Stimulated activated CD8-positive, alpha-beta memory T cell treated with anti-CD3 and anti-CD28 coated beads, Interleukin-7, amount 100 ng/mL, for 4 hours (primary cell): ENCODE measurements at places on chromosomes 2 and 18.

GRCh38 chr2:112812318-112813267, 24.0 kb downstream of the IL1B start:
- no peak for DNase-seq

DNA sequence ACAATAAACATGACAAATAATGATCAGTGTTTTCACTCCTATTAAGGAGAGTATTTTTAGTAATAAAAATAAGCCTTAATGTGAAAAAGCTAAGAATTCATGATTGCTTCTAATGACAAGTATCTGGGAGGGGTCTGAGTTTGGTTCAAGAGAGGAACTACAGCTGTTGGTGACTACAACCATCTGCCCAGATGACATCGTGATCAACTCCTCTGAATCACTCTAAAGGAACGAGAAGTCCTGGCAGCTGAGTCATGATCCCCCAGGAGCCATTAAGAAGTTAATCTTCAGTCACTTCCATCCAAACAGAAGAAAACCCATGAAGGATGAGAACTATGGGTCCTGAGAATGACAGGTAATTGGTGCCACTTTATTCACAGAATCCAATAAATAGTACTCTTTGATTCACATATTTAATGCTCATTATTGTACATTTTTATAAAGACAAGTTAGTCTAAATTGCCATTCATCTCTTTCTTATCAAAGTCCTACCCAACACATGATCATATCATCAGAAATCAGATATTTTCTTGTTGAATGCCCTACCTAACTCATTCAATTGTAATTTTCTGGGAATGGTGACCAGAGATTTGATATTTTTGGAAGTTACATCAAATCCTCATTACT, 6.8 kb downstream of the TFPI start:
- no peak for DNase-seq

- DNase-seq, result no peak
These were observed 156.6 kb downstream of the TXNL1 start for GRCh38 chr18:56481751-56482150.

- DNase-seq, result no peak
These were observed 74.2 kb downstream of the HS1BP3 start for GRCh38 chr2:20576598-20577115.

GRCh38 chr2:144513388-144514101, 6.4 kb downstream of the ZEB2 start:
- no peak for DNase-seq

- DNase-seq, result no peak
These were observed 601.2 kb downstream of the ADCYAP1 start for GRCh38 chr18:1505856-1506255.

DNA sequence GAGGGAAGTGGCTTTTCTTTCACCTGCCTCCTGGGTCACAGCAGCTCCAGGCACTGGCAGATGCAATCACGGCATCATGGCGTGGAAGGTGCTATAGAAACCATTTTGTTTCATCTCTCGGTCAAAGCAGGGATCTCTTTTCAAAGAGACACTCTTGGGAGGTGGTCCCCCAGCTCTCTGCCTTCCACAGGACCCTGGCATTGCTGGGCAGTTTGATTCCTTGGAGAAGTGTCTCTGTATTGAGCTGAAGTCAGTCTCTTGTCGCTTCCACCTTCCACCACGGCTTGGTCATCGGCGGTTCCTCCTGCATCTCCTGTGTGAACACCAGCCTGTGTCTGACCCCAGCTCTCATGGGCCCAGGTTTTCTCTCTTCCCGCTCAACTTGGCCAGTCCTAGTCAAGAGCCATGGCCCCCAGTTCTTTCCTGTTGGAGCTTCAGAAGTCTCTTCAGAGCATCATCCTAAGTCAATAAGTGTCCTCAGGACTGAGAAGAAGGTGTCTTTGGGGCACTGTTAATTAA, 42.3 kb upstream of the HDAC4 start:
- no peak for DNase-seq

GRCh38 chr2:233867993-233868532, at the start of gene MSL3B:
TSS of gene MSL3B (minus strand) at chr2:233868386.
- DNase-seq, result peak; percentile 50

GRCh38 chr2:114009205-114009944, 119.5 kb downstream of the ACTR3 start:
- no peak for DNase-seq

- no peak for DNase-seq
These were observed 195.7 kb upstream of the VWC2L start for GRCh38 chr2:214215107-214215506.

DNA sequence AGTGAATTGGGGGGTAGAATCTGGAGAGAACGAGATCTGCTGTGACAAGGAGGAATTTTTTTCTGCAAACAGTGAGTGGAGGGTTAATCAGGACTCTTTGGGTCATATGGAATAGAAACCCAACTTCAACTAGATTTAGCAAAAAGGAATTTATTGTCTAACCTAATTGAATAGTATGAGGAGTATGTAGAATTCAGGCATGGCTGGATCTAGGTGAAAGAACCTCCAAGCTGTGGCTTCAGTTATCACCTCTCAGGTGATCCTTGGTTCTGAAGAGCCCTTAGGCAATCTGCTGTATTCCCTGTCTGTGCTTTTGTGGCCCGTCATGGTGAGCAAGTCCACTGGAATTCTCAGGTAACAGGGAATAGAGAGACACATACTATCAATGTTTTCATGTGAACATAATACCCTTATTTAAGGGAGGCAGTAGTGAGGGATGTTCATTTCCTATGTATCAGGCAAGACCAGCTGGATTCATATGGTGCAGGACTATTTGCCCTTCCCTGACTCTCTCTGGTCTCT, 164.7 kb downstream of the ALPK2 start:
- no peak for DNase-seq

- no peak for DNase-seq
These were observed 32.5 kb downstream of the INPP5D start for GRCh38 chr2:233092432-233093165.

DNA sequence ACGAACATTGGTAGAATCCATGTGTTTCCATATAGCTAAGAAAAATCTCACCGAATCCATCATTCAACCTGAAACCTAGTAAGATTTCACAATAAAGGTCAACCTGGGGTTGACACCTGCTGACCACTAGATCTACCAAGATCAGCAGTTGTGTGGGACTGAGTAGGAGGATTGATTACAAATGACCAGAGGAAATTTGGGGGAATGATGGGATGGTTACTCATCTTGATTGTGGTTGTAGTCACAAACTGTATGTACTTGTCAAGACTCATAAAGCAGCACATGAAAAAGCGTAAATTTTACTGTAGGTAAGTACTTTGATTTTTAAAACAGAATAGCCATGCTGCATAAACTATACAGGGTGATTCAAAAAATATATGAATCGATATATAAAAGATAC, 14.7 kb downstream of the DAPL1 start:
- DNase-seq, result no peak

DNA sequence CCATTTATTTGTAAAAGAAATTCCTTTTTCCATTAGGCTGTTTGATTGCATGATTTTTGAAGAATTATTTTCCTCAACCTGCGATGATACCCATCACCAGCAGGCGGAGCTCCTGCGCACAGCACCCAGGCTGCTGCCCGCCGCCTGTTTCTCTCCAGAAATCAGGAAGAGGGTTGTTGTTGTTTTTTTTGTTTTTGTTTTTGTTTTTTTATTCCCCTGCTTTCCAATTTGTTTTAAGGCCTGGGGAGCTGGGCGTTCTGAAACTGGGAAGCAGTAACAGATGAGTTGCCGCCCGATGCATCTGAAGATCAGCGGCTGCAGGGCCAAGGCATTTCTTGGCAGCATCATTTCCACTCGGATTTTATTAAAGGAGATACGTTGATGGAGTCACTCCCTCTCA, 132.1 kb downstream of the MBP start:
- peak; percentile 23 for DNase-seq

DNA sequence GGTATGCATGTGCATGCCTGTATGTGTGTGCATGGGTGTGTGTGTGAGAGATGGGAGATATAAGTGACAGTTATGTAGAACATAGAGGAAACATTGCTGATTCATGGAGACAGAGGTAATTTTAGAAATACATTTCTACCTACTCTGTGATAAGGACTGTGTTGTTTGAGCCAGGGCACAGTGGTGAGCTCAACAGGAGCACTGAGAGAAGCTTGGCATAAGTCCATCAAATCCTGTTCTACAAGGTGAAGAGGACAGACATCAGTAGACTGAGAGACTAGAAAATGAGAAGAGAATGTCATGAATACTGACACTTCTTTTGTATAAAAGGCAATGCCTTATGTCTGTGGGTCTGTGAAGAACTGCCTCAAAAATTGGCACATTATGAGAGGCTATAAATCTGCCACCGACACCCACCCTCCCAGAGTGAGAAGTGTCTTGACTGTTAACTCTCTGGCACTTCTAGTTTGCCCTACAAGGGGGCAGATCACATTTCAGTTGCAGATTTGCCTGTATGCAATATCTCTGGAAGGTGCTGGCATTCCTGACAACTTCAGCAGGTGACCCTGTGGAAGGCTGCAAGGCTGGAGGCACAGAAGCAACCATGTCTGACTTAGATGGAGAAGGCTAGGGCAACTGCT, 962.3 kb upstream of the NRXN1 start:
- DNase-seq, result no peak

DNA sequence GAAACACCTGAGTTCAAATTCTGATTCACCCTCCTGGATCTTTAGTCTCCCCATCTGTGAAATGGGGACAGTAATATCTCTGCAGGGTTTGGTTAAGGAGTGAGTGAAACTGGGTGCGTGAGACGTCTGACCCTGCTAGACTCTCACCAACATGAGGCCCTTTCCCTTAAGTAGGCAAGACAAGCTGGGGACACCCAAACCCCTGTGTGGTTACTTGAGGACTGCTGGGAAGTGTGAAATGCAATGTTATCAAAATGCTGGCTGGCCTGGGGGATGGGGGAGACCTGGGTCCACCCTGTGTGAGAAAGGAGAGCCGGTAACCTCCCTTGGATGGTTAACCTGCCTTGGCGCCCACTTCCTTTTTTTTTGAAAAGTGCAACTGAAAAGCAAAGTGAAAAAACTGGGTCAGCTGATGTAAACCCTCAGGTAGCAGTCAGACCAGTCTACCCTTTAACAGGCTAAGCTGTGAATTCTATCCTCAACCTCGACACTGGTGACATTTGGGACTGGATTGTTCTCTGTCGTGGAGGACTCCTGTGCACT, 82.3 kb downstream of the INPP5D start:
- DNase-seq, result no peak

- no peak for DNase-seq
These were observed 10.2 kb downstream of the ZNF516 start for GRCh38 chr18:76484749-76485387.

DNA sequence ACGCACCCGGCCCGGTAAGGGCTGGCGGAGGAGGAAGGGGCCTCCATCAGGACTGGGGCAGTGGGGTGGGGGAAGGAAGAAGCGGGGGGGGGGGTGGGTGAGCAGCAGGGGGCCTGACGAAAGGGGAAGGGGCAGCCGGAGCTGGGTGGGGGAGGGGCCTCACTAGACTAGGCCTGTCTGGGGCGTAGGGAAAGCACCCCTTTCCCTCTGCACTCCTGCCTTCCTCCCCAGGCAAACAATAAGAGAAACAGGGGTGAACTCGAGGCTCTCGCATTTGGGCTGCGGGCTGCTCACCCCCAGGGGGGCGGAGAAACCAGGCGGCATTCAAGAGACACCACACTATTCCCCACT, 82.7 kb upstream of the POMC start:
- DNase-seq, result no peak

DNA sequence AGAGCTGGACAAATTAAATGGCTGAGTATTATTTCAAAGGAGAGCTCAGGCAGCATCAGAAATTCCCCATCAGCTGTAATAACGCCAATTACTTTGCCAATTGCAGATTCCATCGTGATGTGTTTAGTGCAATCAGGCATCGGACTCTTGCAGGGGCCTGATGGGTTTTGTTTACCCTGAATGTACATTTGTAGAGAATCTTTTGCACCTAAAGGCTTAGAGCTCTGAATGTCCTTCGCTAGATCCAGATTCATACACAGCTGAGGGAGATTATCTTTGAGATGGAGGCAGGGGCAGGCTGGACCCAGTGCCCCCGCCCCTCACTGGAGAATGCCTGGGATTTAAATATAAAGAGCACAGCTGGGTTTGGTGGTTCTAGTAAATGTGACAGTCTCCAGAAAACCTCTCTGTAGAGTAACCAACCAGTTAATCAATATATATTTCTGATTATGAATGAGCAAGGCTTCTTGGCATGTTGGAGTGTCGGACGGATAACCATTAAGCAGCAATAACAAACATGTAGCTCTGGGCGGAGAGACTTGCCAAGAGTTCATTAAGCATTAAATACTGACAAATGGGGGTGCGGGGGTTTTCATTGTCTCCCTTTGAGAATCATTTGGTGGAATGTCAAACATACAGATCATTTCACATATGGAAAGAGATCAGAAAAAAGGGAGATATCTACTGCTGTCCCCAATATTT, 200.9 kb downstream of the SETBP1 start:
- no peak for DNase-seq

DNA sequence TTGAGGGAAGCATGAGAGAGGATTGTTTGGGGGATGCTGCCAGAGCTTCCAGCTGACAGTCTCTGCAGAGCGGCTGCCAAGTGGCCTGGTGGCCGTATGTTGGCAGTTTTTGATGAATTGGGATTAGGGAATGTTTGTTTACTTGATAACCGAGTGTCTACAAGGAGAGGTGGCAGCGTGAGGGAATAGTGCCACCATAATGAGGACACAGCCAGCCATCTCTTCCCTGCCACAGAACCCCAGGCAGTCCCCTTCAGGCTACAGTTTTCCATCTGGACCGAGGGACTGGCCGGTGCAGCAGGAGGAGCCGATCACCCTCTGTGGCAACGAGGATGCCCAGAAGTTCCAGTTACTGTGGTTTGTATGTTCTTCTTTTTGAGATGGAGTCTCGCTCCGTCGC, 55.2 kb downstream of the TRAPPC12 start:
- DNase-seq, result no peak

GRCh38 chr18:23662309-23663263, at the start of gene ANKRD29:
TSS of gene ANKRD29 (minus strand) at chr18:23662911. CDS start at chr18:23662730, 181 bp downstream.
- DNase-seq, result peak; percentile 33

GRCh38 chr18:10265560-10266333, 188.7 kb upstream of the APCDD1 start:
- DNase-seq, result no peak

GRCh38 chr2:53028225-53028624, 739.4 kb upstream of the CHAC2 start:
- DNase-seq, result no peak

- no peak for DNase-seq
These were observed 270.3 kb downstream of the ATAD2B start for GRCh38 chr2:23656597-23656973.

DNA sequence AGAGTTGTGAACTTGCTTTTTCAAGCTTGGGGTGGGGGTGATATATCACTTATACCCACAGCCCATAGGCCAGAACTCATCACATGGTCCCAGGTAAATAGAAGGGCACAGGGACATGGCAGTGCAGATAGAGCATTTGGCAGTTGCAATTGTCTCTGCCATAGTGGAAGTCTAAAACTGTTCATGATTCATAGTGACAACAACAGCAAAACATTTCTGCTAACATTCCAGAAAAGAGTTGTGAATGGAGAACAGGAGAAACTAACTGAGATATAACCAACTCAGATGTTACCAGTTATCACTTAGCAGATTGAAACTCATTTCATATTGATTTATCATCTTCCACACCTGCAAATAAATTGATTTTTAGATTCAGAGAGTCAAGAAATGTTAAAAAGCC, 278.6 kb upstream of the KYNU start:
- DNase-seq, result no peak
